Left lung (tissue), 14 donors: ENCODE measurements at places on chromosomes 5 and 9.
A peak's percentile ranks its signal among the peaks of the same experiment; 100 is the strongest.

- H3K36me3 ChIP-seq = no peaks in the 10 kb centered on the region
- H3K27ac ChIP-seq = peak overlapping the region; percentile 90
These were observed 7.4 kb upstream of the GLIPR2 start for GRCh38 chr9:36129139-36129538.

GRCh38 chr5:118723021-118723338, 265.4 kb downstream of the DTWD2 start:
- no peaks in the 10 kb centered on the region for H3K4me1 ChIP-seq
- H3K36me3 ChIP-seq = no peaks in the 10 kb centered on the region

DNA sequence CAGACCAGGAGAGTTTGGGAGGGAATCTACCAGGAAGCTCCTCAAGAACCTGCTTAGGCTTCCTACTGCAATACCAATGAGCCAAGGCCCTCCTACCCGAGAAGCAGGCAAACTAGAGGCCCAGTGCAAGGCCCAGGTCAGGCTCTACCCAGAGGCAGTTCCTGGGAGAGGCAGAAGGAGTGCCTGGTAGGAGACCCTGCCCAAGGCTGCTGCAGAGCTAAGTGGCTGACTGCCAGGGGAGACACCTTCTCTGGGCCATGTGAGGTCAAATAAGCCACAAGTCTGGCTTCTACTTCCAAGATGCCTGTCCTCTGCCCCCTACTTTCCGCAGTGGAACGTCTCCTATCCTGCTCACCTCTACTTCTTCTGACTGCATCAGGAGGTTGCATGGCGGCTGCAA, 17.8 kb downstream of the ACSL6 start:
- no peaks in the 10 kb centered on the region for H3K27me3 ChIP-seq
- H3K27ac ChIP-seq = no peak overlapping the region
- H3K36me3 ChIP-seq = no peaks in the 10 kb centered on the region

- no peaks in the 10 kb centered on the region for H3K36me3 ChIP-seq
- no peaks in the 10 kb centered on the region for H3K4me1 ChIP-seq
- peak; percentile 70 for DNase-seq
- H3K27me3 ChIP-seq = no peaks in the 10 kb centered on the region
- H3K27ac ChIP-seq = no peak overlapping the region
These were observed 52.9 kb downstream of the CETN3 start for GRCh38 chr5:90356622-90357021.

GRCh38 chr5:106521701-106522100, 1149.0 kb downstream of the EFNA5 start:
- H3K4me1 ChIP-seq = no peaks in the 10 kb centered on the region
- no peaks in the 10 kb centered on the region for H3K36me3 ChIP-seq
- H3K27me3 ChIP-seq = no peaks in the 10 kb centered on the region
- H3K27ac ChIP-seq = no peak overlapping the region
- no peak overlapping the region for H3K4me3 ChIP-seq

DNA sequence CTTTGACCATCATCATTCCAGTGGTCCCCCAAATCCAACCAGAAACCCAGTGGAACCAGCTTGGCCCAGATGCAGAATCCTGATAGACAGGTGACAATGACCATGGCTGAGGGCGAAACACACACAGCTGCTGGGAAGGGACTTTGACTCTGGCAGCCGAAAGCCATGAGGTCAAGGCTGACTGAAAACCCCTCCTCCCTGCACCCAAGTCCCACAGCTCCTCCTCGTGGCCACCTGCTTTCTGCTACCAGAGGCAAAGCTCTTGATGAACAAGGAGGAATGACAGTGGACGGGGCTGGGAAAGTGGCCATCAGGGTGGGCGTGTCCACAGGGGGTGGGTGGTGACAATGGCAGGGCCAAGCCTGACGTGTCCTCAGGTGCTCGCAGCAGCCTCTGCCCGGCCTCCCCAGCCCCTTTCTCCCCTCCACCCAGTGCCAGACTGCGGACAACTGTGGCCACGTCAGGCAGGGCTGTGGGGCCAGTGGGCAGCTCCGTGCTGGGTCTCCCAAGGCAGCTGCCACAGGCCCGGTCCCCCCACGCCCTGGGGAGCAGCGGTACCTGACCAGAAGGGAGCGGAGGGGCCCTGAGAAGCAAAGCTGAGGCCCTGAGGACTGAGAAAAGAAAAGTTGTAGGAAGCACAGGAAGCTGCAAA, 30.8 kb upstream of the SARDH start:
- no peaks in the 10 kb centered on the region for H3K27me3 ChIP-seq
- no peak overlapping the region for H3K4me3 ChIP-seq
- no peak for DNase-seq
- no peaks in the 10 kb centered on the region for H3K36me3 ChIP-seq

- peak; percentile 28 for DNase-seq
- H3K27ac ChIP-seq = no peak overlapping the region
- no peak overlapping the region for H3K4me3 ChIP-seq
- no peaks in the 10 kb centered on the region for H3K4me1 ChIP-seq
These were observed 124.4 kb downstream of the RFK start for GRCh38 chr9:76269789-76270188.

- H3K27ac ChIP-seq = no peak overlapping the region
- DNase-seq = no peak
- H3K4me1 ChIP-seq = no peaks in the 10 kb centered on the region
- H3K4me3 ChIP-seq = no peak overlapping the region
- no peaks in the 10 kb centered on the region for H3K27me3 ChIP-seq
These were observed 36.1 kb downstream of the YIPF5 start for GRCh38 chr5:144134194-144134826.

- H3K4me1 ChIP-seq = no peaks in the 10 kb centered on the region
- H3K27ac ChIP-seq = no peak overlapping the region
- H3K27me3 ChIP-seq = no peaks in the 10 kb centered on the region
- H3K36me3 ChIP-seq = no peaks in the 10 kb centered on the region
- no peak overlapping the region for H3K4me3 ChIP-seq
- DNase-seq = no peak
These were observed 5.8 kb downstream of the PPP1R26 start for GRCh38 chr9:135485385-135485784.

- no peaks in the 10 kb centered on the region for H3K4me1 ChIP-seq
- no peak overlapping the region for H3K27ac ChIP-seq
- H3K4me3 ChIP-seq = no peak overlapping the region
- peaks cover 18% of the 10 kb centered on the region for H3K27me3 ChIP-seq
These were observed 464.5 kb downstream of the ICE1 start for GRCh38 chr5:5886812-5887486.

GRCh38 chr5:144028636-144029035, 141.8 kb downstream of the YIPF5 start:
- no peak overlapping the region for H3K27ac ChIP-seq
- H3K4me1 ChIP-seq = no peaks in the 10 kb centered on the region
- H3K27me3 ChIP-seq = no peaks in the 10 kb centered on the region
- H3K4me3 ChIP-seq = no peak overlapping the region
- DNase-seq = peak; percentile 36
- H3K36me3 ChIP-seq = no peaks in the 10 kb centered on the region

DNA sequence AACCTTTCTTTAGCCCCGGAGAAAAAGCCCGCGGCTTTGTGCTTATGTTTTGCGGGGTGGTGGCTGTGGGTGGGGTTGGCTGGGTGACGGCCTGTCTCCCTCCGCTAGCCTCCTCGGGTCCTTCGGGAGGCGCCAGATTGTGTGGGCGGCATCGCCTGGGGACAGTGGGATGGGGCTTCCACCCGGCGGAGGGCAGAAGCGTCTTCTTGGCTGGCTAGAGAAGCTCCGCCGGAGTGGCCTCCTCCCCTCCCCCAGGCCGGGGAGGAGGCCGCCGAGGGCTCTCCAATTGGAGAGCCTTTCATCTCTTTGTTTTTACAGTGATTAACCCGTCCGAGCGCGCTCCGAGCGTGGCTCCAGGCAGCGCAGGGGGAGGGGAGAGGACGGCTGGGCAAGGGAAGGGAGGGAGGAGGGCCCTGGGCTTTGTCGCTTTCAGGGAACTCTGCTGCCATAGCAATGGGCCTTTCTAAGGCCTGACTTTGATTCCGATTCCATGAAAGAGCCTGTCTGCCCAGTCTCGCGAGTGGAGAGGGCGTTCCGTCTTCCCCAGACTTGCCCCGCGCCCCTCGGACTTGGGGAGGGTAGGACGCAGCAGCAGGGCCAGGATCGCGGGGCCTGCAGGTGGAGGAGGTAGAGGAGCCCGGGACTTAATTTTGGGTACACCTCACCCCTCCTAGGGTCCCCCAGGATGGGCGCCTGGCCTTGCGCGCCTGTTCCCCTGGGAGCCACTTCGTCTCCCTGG, 36.7 kb upstream of the TIFAB start:
- no peaks in the 10 kb centered on the region for H3K36me3 ChIP-seq
- H3K27ac ChIP-seq = no peak overlapping the region
- peaks cover 18% of the 10 kb centered on the region for H3K4me1 ChIP-seq
- peak overlapping the region; percentile 13 for H3K4me3 ChIP-seq
- peaks cover 93% of the 10 kb centered on the region for H3K27me3 ChIP-seq

GRCh38 chr9:134365791-134366222, 39.6 kb downstream of the RXRA start:
- H3K36me3 ChIP-seq = no peaks in the 10 kb centered on the region
- DNase-seq = no peak
- peaks cover 25% of the 10 kb centered on the region for H3K4me1 ChIP-seq
- no peaks in the 10 kb centered on the region for H3K27me3 ChIP-seq

DNA sequence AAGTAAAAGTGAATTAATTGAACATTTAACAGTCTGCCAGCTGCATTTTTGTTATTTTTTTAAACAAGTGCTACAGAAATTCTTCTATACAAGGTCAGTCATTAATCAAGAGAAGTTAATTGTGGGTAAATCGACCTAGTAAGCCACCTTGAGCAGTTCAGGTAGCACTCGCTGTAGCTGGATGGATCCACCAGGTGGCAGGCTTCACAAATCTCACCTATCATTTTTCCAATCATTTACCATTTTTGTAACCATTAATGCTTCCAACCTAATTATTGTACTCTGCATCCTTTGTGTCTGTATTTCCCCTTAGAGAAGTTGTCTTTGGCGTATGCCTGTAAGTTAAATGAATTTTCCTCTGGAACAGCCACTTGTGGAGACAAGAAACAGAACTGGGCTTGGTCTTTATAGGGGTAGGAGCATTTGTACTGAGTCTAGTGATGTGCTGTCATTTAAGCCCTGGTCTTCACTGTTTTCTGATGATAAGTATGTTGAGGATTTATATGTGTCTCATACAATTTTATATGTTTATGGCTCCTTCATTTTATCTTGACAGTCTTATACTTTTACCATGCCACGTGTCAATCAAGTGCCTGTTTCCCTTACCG, 39.5 kb downstream of the CD180 start:
- no peak for DNase-seq
- peaks cover 41% of the 10 kb centered on the region for H3K36me3 ChIP-seq
- no peak overlapping the region for H3K27ac ChIP-seq
- H3K4me1 ChIP-seq = peaks cover 5% of the 10 kb centered on the region

DNA sequence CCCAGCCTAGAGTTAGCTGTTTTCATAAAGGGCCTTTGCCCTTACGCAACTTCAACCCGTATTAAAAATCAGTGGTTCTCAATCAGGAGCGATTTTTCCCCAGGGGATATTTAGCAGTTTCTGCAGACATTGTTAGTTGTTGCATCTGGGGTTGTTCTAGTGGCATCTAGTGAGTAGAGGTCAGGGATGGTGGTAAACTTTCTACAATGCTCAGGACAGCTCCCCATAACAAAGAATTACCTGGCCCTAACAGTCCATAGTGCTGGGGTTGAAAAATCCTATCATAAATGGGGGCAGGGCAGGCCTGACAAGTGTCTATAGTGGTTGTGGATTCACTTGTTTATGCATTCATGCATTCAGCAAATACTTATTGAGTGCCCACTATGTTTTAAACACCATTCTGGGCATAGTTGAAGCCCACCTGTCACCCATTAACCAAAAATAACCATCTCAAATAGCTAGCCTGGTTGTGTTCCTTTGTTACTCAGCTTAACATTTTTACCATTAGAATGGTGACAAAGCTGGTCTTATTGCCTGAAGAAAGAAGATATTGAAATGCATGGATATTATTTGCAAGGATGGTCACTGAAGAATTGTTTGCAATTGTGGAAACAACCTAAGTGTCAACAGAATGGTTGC, 15.9 kb upstream of the FGF1 start:
- no peaks in the 10 kb centered on the region for H3K27me3 ChIP-seq
- no peak for DNase-seq
- H3K36me3 ChIP-seq = no peaks in the 10 kb centered on the region

GRCh38 chr9:105205787-105206495, 38.5 kb upstream of the SLC44A1 start:
- H3K4me1 ChIP-seq = peaks cover 8% of the 10 kb centered on the region
- no peaks in the 10 kb centered on the region for H3K36me3 ChIP-seq
- H3K27ac ChIP-seq = peak overlapping the region; percentile 57
- no peaks in the 10 kb centered on the region for H3K27me3 ChIP-seq
- peak; percentile 87 for DNase-seq

DNA sequence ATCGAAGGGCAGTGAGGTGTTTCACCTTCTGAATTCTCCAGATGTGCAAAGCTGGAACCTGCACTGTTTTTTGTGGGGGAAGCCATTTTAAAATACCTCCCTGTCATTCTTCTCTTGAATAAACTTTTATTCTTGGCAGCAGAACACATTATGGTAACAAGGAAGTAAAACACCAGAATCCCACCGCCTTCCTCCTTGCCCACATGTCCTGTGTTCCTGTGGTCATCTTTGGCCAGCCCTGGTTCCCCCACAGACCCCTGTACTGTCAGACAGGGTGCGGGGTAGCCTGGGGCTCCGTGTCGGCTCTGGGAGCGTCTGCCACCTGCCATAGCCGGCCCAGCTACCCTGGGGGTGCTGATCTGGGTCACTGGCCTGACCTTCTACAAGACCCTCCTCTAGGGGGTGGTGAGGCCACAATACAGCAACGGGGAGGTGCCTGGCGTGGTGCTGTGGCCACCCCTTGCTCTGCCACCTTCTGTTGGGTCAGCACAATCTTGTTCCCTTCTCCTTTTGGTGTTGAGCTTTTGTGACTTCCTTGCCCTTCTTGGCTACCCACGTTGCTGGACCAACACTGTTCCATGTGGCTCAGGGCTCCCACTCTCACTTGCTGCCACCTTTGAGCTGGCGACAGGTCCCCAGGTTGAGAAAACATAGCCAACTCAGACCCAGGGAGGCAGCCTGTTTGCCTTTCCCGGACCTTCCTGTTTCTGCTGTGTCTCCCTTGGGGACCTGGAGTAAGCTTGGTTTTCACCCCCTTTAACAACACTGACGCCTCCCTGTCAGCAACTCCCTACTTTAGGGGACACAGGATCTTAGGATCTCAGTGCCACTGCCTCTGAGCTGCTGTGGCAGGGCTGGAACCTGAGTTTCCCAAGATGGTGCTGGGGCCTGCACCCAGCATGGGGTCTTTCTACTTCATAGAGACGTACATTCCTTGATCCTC, 4.8 kb downstream of the WNK2 start:
- no peak overlapping the region for H3K27ac ChIP-seq
- peaks cover 42% of the 10 kb centered on the region for H3K27me3 ChIP-seq
- peaks cover 14% of the 10 kb centered on the region for H3K4me1 ChIP-seq
- H3K4me3 ChIP-seq = no peak overlapping the region

- H3K4me1 ChIP-seq = no peaks in the 10 kb centered on the region
- H3K4me3 ChIP-seq = no peak overlapping the region
- DNase-seq = no peak
- H3K27me3 ChIP-seq = no peaks in the 10 kb centered on the region
These were observed 203.9 kb downstream of the CWC27 start for GRCh38 chr5:64972591-64972990.

GRCh38 chr5:81963544-81963943, 8.3 kb upstream of the ATG10 start:
- no peaks in the 10 kb centered on the region for H3K27me3 ChIP-seq
- no peak overlapping the region for H3K27ac ChIP-seq
- DNase-seq = no peak
- H3K36me3 ChIP-seq = no peaks in the 10 kb centered on the region
